ENCODE measurements at places on chromosomes 2 and 18.

GRCh38 chr2:216787851-216788540, 71.9 kb downstream of the TNP1 start:
- DNase-seq, result no peak

DNA sequence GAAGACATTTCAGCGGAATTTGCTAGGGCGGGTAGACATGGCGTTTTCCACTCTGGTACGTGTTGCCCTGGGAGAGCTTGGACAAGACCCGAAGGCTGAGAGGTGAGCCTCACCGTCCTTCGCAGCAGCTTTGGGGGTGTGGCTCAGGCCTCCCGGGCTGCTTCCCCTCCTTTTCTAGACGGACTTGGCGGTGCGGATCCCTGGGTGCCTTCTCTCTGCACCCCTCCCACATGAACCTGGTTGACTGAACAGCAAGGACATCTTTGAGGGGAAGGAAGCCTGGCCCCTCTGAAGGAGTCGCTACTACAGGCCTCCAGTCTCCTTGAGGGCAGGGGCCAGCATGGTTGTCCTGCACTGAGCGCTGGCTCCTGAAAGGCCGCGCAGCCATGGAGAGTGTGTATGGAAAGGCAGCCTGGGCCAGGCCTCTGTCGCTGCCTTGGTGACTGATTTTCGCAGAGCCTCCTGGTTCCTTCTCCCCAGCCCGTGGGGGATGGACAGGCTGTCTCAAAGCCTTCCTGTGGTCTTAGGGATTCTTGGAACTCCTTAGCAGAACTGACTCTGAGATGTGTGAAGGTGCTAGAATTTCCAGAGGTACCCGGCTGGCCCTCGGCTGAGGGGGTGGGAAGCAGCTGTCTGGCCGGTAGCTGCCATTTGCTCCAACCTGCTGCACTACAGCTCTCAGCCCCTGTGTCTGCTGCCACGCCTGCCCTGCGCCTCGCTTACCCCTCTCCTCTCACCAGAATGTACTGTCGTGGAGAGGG, 9.9 kb downstream of the CNNM4 start:
- no peak for DNase-seq

- DNase-seq, result no peak
Observed at GRCh38 chr2:121282800-121283385, 2.1 kb downstream of the TFCP2L1 start.

GRCh38 chr2:173676647-173677046, 288.5 kb downstream of the SP3 start:
- no peak for DNase-seq

DNA sequence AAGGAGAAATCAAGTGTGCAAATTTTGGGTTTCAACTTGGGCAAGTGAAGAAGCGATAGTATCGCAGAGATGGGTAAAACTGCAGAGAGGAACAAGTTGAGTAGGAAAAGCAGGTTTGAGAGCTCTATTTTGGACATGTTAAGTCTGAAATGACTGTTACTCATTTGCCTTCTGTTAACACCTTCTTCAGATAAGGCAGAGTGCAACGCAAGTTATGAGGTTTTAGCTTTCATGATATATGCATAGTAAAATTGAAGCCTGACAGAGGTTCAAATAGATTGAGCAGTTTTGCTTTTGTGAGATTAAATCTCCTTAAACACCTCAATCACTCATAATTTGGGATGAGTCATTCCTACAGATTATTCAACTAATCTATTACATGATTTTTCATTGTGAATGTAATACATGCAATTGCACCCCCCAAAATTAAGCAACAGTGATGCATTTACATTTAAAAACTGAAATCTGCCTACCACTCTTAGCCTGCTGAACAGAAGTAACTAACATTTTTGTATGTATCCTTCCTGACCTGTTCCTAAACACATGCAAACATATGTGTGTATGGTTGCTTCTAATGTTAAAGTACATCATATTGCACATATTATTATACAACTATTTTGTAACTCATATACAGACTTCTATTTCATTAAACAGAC, 575.4 kb downstream of the ARHGAP15 start:
- DNase-seq, result peak; percentile 89

DNA sequence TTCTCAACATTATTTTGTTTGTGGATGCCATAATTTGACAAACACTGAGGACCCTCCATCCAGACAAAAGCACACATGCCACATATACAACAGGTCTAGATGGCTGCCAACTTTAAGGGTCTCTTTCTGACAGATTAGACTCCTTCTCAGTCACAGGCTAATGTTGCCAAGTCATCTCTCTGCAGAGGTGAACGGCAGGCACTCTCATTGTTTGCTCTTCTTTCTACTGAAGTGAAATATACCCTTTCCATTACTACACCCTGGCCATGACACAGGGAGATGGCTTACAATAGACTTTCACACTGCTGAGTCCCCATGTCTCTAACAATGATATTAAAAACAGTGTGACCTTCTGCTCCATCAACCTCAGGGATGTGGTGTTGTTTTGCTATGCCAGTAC, 47.5 kb upstream of the ZNF397 start:
- no peak for DNase-seq

DNA sequence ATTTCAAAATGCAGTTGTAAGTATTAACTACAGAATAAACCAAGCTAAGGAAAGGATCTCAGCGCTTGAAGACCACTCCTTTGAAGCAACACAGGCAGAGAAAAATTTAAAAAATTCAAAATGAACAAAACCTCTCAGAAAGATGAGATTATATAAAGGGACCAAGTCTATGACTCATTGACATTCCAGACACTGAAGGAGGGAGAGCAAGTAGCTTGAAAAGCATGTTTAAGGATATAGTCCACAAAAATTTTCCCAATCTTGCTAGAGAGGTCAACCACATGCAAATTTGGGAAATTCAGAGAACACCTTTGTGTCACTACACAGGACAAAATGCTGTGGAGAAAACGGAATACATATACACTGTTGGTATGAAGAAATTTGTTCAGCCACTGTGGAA, 112.6 kb upstream of the MC4R start:
- DNase-seq, result no peak

GRCh38 chr2:108942231-108942825, 46.7 kb downstream of the EDAR start:
- DNase-seq, result no peak

DNA sequence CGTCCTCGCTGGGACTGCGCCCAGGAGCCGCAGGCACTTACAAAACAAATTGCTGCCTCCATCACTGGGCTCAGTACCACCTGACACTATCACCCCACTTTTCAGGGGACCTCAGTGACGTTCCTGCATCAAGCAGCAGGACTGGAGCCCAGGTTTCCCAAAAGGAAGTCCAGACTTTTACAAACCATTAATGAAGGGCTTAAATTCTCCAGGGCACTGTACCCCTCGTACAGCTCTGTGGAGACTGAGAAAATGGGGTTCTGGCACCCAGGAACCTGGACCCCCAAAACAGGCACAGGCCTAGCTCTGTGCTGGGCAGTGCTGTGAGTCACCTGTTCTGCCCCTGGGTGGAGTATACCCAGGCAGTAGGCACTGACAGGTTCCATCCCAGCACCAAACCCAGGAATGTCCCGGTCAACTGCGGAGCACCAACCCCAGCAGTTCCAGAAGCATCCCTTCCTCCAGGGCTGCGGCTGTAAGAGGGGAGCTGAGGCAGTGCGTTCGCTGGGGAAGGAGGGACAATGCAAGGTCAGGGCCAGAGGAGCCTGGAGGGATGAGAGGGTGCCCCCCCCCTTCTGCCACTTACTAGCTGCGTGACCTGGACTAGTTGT, 24.6 kb upstream of the NOTO start:
- DNase-seq, result no peak

DNA sequence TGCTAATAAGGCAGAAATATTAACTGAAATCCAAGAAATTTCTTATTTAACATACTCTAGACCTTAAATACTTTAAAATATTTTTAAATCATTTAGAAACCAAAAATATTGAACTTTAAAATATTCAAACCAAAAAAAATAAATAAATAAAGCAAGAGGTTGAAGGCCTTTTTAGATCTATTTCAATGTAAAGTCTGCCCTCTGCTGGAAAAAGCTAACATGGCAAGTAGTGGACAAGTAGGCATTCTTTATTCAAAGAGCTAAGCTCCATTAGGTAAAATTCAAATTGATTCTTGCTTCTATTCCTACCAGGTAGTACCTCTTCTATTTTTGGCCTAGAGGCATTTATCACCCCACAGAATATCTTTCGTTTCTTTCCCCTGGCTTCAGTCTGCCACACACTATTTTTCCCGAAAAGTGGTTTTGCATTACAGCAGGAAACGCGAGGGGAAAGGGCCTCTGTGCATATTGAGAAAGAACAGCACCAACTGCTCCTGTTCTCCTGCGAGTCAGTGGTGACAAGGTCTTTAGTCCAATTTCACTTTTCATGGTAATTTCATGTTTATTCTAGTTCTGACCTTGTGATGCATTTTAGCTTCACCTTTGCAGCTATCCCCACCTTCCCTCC, 20.4 kb downstream of the IFIH1 start:
- peak; percentile 77 for DNase-seq

GRCh38 chr2:227414846-227415245, 27.1 kb upstream of the SCYGR1 start:
- no peak for DNase-seq

Measured in activated CD4-positive, alpha-beta T cell treated with anti-CD3 and anti-CD28 coated beads, Interleukin-2, amount 50 U/mL, for 16 hours (primary cell).